ENCODE measurements at places on chromosomes 5 and 9.

DNA sequence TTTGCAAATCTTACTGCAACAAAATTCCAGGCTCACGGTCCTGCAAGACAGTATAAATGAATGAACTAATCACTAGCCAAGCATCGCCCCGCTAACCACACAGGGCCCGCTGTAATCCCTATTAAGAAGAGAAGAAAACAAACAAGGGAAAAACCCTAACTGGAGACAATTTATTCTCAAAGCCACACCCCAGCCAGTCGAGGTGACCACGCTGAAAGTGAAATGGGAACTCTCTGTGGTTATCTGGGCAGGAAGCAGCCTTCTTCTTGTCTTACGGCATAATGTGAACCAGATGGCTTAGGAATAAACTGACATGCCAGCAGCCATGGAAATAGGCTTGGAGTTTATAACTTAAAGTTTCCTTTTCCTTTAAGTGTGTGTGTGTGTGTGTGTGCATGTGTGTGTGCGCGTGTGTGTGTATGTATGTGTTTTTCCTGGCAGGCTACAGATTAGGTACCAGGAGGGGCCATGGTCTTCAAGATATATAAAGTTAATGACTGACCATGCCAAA, 120.2 kb downstream of the SEMA6A start:
- DNase-seq = no peak

DNA sequence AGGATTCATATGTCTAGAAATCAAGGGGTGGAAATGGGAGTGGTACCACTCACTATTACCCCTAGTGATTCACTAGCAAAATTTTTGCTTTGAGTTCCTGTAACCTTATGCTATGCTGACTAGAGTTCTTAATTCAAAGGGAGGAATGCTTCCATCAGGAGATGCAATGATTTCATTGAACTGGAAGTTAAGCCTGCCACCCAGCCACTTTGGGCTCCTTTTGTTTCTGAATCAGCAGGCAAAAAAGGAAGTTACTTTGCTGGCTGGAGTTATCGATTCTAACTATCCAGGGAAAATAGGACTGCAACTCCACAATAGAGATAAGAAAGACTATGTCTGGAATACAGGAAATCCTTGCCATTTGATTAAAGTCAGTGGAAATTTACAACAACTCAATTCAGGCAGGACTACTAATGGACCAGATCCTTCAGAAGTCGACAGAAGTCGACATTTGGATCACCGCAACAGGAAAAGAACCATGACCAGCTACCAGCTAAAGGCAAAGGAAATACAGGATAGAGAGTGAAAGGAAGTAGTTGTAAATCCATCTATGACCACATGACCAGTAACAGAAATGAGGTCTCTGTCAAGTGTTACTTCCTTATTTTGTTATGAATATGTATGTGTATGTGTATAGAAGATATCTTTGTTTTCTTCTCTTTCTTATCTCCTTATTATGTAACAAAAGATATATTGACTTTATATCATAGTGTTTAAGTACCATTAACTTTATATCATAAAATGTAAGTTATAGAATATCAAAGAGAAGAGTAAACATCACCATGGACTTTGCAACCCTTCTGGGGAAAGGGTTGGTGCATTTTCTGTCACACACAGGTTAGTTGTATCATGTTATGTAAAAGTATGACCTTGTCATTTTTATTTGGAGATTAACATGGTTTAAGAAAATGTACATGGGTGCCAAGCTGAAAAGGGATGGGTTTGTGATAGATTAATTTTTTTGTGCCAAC, 198.7 kb upstream of the HAPLN1 start:
- no peak for DNase-seq

DNA sequence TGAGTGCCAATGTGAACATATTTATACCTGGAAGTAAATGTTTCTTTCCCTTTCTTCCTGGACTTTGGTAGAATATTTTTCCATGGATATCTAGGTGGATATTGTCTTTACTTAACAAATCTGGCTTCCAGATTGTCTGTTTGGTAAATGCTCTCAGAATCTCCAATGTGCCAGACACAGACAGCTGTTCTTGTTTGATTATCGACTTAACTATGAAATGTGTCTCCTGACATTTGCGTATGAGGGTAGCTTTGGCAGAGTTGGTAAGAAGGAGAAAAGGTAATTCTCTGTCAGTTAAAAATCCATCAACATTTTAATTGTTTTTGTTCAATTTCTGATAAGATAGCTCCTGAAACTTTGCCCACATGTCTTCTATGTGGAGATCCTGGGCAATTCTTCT, 196.4 kb upstream of the NUDT12 start:
- DNase-seq = no peak

DNA sequence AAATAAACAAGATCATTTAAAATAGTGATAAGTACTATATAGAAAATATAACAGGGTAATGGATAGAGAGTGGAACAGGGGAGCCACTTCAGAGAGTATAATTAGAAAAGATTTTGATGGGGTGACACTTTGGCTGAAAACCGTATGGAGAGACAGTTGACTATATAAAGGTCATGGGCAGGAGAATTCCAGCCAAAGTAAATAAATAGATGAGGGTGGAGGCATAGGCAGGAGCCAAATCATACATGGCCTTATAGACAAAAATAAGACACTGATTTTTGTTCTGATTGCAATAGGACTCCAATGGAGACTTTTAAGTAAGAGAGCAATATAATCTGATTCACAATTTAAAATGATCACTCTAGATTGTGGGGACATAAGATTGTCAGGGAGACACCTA, 37.5 kb upstream of the NUDT12 start:
- no peak for DNase-seq

- no peak for DNase-seq
These were observed 25.4 kb downstream of the FBXO10 start for GRCh38 chr9:37550781-37551180.
